ENCODE measurements at places on chromosomes 1 and 21.

DNA sequence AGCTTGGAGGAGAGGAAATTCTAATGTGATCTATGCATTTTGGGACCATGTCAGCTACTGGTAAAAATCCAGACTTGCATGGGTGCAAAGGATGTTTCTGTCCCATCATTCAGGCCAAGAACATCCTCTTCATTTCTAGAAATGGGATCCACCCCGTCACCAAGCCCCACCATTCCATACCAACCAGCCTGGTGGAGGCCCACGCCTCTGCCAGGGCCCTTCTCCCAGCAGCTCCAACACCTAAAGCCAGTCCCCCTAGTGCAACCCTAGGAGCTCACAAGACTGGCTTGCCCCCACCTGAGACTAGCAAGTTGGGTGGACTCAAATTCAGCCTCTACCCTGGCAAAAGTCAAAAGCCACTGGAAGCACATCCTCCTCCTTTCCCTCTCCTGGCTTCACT is 1.9 kb downstream of the ARHGEF11 start:
- DNase-seq, result no peak

DNA sequence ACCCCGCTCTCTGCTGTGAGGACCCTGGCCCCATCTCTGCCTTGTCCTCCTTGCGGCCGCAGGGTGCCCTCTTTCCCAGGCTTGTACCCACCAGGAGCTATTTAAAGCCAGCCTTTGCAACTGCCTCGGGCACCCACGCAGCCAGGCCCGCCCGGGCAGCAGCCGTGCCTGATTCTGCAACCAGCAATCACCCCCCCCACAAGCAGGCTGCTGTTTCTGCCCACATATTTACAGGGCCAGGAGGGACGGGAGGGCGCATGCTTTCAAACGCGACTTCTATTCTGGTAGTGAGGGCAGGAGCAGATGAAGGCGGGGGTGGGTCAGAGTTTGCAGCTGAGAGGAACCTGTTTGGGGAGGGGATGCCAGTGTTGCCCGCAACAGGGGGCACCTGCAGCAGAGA is 13.6 kb downstream of the GABRD start:
- no peak for DNase-seq

- peak; percentile 53 for DNase-seq
Measured at GRCh38 chr1:37323486-37324377, 150.6 kb upstream of the ZC3H12A start.

- no peak for DNase-seq
Measured at GRCh38 chr1:41547336-41547735, 62.9 kb upstream of the EDN2 start.

DNA sequence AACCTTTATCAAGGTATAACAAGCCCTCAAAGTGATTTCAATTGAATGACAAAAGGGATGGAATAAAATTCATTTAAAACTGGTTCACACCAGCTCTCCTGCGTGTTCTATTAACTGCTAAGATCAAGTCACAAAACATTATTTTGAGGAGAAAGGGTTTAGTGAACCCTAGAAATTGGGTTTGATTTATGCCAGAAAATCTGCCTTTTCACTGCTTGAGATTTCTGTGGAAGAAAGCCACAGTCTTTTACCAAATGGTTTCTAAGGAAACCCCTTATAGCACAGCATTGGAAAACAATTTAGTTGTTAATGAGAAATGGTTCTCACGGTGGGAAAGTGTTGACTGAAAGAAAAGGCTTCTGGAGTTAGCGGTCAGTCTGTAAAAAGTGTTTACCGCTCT is 43.6 kb upstream of the DPH5 start:
- DNase-seq, result no peak

DNA sequence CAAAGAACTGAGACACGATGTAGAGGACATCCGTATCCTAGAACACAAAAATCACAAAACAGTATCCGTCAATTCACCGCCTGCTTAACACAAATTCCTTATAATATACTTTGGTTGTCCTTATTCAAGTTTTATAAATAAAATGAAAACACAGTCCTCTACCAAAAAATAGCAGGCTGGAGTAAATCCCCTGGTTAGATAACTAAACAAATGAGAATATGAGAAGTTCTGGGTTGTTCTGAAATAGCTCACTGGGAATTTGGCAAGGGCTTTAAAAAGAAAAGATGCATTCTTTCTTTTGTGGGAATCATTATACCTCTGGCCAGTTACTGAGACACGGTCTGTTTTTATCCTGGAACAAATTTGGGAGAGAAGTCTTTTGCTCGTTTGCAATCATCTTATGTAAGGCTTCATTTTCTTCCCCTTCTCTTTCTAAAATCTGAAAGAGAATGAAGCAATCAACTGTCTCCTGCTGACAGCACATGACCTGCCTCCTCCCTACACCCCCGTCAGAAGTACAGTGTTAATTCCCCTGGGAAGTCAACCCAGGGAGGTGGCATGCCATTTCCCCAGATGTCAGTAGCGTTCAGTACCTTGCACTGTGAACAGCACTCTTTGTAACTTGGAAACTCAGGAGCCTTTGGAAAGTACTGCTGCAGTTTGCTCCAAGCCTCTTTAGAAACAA is 37.1 kb upstream of the RAP1GAP start:
- no peak for DNase-seq
